Activated CD4-positive, alpha-beta T cell treated with anti-CD3 and anti-CD28 coated beads for 48 hours (primary cell): ENCODE measurements at places on chromosomes 7 and 10.

DNA sequence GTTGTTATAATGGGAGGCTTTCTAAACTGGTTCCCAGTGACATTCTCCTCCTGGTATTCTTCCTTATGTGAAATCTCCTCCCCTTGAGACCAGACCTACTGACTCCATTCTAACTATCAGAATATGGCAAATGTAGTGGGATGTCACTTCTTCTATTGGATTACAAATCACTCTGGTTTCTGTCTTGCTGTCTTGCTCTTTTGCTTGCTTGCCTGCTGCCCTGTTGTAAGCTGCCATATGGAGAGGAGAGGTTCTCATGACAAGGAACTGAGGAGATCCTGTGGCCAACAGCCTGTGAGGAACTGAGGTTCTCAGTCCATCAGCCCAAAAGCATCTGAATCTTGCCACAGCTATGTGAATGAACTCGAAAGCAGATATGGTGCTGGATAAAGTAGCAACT, 4.7 kb upstream of the NRCAM start:
- DNase-seq: no peak

DNA sequence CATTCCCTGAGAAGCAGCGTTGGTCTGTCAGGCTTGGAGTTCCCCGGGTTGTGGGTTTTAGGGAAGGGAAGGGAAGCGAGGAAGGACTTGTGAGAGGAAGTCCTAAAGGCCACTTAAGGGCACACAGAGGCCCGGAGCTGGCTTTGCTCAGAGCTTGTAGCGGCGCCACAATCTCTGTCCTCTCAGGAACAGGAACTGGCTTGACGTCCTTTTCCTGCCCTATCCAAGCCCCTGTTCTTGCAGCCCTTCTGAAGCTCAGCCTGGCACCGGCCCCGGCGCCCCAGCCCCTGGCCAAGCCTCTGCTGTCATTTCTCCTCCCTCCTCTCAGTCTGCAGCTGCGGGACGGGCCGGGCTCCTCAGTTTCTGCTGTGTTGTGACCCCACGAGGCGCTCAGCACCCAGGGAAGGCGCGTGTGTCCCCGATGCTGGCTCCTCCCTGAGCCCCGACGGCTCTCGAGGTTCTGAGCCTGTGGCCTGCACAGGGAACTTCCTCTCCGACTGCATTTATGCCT, at the start of gene GIMAP8:
Gene GIMAP8 (plus strand): TSS at position 140 of the 511 bp plus-strand sequence. CDS start 16,069 bp downstream, outside the sequence.
- DNase-seq: peak; percentile 76

GRCh38 chr7:18225067-18225466, 197.4 kb upstream of the PRPS1L1 start:
- no peak for DNase-seq

- no peak for DNase-seq
Observed at GRCh38 chr10:128985036-128985435, 482.0 kb upstream of the MGMT start.

GRCh38 chr10:43863859-43864591, 215.3 kb upstream of the ZNF32 start:
- no peak for DNase-seq

DNA sequence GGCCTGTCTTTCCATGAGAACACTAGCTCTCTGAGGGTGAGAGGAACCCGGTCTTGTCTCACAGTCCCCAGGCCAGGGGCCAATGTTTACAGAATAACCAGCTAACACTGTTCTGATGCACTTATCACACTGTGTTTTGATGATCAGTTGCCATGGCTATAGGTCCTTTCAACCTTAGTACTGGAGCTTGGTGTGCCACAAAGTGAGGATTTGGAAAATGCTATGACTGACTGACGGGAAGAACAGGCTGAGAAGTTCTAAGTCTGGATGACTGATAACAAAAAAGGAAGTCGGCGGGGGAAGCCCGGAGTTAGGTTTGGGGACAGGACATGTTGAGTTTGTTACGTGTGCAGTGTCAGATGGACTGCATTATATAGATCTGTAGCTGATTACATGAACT, 141.8 kb downstream of the CTTNBP2 start:
- DNase-seq: peak; percentile 36

- no peak for DNase-seq
Observed at GRCh38 chr7:148286150-148286549, 304.4 kb upstream of the C7orf33 start.

DNA sequence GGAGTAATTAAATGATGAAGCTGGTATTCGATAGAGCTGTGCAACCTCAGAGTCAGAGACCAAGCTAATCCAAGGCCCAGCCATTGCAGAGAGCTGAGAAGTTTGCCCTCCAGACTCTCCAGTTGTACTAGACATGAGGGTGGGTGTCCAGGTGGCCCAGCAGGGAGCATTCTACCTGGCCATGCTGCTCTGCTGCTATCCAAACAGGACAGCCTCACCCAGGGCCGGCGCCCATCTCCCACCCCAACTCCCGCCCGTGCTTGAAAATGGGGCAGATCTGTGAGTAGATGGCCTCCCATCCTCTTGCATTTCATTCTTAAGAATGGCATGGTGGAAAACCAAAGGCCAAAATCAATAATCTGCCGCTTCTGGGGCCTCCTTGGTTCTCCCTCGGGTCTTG, 124.2 kb downstream of the TCERG1L start:
- DNase-seq: no peak

- DNase-seq: no peak
Observed at GRCh38 chr10:34514290-34514689, 300.8 kb downstream of the PARD3 start.

DNA sequence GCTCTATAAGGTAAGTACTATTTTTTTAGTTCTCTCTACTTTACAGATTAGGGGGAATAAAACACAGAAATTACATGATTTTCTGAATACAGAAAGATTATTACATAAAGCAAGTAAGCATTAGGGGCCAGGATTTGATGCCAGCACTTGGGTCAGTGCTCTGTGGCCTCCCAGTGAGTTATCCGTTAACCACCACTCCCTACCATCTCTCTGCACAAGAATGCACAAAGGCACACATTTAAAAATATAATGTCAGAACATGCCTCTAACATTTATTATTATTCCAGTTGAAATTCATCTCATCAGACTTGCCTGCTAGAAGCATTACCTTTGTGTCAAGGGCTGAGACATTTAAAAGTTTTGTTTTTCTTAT, 59.0 kb downstream of the MET start:
- DNase-seq: no peak
